ENCODE measurements at places on chromosomes 2 and 18. TPM values are rescaled to one million over a fixed set of nuclear protein-coding genes. Genes with fewer than 3 reads are reported as not detected.

The TUBB8B gene
- polyA plus RNA-seq = 1.7 TPM

The NCK2 gene
- polyA plus RNA-seq = 72.6 TPM

The IL36G gene
- 0.23 TPM for polyA plus RNA-seq

The UGT1A4 gene
- not detected for polyA plus RNA-seq

The CXCR1 gene
- 0.07 TPM for polyA plus RNA-seq

The ANKRD30B gene
- 0.08 TPM for polyA plus RNA-seq

The RGPD3 gene
- polyA plus RNA-seq = 0.21 TPM

The ASB18 gene
- polyA plus RNA-seq = 0.07 TPM

The STEAP3 gene
- 1.6 TPM for polyA plus RNA-seq

The LRATD1 gene
- polyA plus RNA-seq = 24.0 TPM

The RAX gene
- not detected for polyA plus RNA-seq

The AMMECR1L gene
- 27.0 TPM for polyA plus RNA-seq

The ACVR1C gene
- 0.23 TPM for polyA plus RNA-seq

The TCF7L1 gene
- polyA plus RNA-seq = 56.7 TPM

The SPP2 gene
- not detected for polyA plus RNA-seq

The FRZB gene
- 11.5 TPM for polyA plus RNA-seq

The TP53I3 gene
- polyA plus RNA-seq = 53.5 TPM

The LRRTM4 gene
- 1.7 TPM for polyA plus RNA-seq

The RAB27B gene
- 4.4 TPM for polyA plus RNA-seq

The PID1 gene
- 6.7 TPM for polyA plus RNA-seq

The TTR gene
- polyA plus RNA-seq = 0.43 TPM

The SSB gene
- 172 TPM for polyA plus RNA-seq

The KCNE4 gene
- polyA plus RNA-seq = 10.7 TPM

The PJVK gene
- polyA plus RNA-seq = 9.1 TPM

The COL6A3 gene
- 184 TPM for polyA plus RNA-seq

The MTA3 gene
- polyA plus RNA-seq = 70.5 TPM

The TTC39C gene
- polyA plus RNA-seq = 8.1 TPM

The NEURL3 gene
- 6.1 TPM for polyA plus RNA-seq

The MYO7B gene
- polyA plus RNA-seq = 32.4 TPM

The CDH7 gene
- polyA plus RNA-seq = 16.8 TPM

The LAPTM4A gene
- polyA plus RNA-seq = 441 TPM

The FSHR gene
- not detected for polyA plus RNA-seq

The REEP1 gene
- polyA plus RNA-seq = 3.2 TPM

The PROM2 gene
- 44.5 TPM for polyA plus RNA-seq

The RIT2 gene
- not detected for polyA plus RNA-seq

The DNER gene
- 61.6 TPM for polyA plus RNA-seq

The SKA1 gene
- 6.8 TPM for polyA plus RNA-seq
